Stimulated activated CD4-positive, alpha-beta T cell treated with anti-CD3 and anti-CD28 coated beads, Interleukin-1b, Interleukin-23, amount 100 ng/mL, for 1 hour (primary cell): ENCODE measurements at places on chromosomes 6 and 20.

DNA sequence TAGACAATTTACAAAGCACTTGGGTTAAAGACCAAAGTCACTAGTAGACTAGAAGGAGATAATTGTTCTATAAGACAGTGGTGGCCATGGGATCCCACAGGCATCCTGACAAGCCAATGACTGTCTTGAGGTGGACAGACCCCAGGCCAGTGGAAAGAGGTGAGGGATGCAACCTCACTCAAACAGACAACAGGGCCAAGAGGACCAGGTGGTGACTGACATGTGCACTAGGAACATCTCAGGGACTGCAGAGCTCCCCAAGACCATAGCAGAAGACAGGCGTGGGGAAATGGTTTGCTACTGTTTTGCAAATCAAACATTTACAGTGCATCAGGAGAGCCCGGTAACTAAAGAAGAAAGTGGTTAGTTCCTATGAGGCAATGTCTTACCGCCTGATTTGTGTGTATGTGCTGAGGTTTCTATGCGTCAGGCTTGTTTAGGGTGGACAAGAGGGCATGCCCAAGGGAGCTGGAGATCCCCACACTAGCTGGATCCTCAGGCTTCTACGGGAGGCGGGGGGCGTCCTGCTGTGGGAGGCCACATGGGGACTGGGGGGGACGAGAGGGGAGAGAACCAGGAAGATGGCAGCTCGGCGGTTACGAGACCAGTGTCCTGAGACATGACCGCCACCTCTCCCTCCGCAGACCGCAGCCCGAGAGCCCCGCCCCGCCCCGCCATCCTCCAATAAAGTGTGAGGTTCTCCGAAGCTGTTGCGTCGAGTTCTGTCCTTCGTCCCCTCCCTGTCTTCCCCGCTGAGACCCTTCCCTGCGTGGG, 623 bp upstream of the MRPS26 start:
- no peak for DNase-seq

- DNase-seq = peak; percentile 47
Measured at GRCh38 chr6:129671442-129672340, 38.3 kb downstream of the ARHGAP18 start.

GRCh38 chr20:35134472-35134871, 12.7 kb downstream of the EDEM2 start:
- DNase-seq = no peak

DNA sequence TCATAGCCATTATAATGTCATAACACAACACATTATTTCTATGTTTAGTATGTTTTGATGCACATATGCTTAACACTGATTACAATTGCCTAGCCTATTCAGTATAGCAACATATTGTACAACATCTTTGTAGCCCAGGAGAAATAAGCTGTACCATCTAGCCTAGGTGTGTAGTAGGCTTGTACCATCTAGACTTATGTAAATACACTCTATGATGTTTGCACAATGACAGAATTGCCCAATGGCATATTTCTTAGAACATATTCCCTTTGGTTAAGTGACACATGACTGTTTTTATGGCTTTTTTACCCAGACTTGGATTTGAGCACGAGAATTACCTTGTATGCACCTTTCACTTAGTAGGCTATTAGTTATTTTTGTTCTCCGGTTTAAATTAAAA, 64.5 kb upstream of the HIVEP1 start:
- DNase-seq = no peak

- DNase-seq = no peak
Measured at GRCh38 chr6:37868447-37868825, 48.9 kb downstream of the ZFAND3 start.

DNA sequence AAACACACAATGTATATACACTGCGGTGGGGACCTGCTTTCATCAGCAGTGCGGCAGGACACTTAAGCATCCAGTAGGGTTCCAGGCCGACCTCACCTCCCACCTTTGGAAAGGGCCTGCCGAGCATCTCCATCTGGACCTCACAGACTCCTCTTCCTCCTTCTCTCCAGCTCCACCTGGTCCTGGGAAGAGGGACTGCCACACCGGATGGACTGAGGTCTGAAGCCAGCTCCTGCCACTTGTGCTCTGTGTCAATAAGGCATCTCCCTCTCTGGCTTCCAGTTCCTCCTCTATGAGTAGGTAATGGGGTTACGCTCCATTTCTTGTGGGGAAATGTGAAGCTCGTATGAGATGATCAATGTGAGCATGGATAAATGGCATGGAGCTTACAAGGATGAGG, 19.1 kb upstream of the NNAT start:
- DNase-seq = no peak

DNA sequence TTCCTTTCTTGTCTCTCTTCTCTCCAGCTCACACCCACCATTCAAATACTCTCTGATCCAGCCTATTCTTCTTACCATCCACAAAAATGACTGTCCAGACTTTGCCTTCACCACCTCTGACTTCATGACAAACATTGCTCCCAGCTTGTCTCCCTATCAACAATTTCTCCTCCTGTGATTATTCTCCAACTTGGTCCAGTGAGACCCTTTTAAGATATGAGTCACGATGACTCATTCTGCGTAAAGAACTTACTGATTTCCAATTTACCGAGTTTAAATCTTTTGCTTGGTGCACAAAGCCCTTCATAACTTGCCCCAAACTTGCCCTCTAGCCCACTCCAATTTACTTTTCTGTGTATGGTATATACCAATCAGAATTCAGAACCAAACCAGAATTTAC, 833.2 kb downstream of the MAFB start:
- DNase-seq = no peak

DNA sequence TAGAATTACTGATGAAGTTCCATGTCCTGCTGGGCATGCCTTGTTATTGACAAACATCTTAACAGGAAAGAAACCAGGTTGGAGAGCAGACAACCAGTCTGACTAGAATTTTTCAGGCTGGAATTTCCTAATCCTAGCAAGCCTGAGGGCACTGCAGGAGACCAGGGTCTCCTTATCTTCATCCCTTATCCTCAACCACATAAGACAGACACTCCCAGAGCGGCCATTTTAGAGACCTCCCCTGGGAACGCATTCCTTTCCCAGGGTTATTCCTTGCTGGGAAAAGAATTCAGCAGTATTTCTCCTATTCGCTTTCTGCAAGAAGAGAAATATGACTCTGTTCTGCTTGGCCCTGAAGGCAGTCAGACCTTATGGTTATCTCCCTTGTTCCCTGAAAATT, 803.7 kb downstream of the GRIK2 start:
- DNase-seq = no peak
